Mesothelial cell of epicardium (in vitro differentiated cells): ENCODE measurements at places on chromosomes 7 and 10.

- DNase-seq, result no peak
These were observed 85.8 kb downstream of the CYTH3 start for GRCh38 chr7:6186577-6186976.

GRCh38 chr7:39952803-39953202, 2.7 kb downstream of the CDK13 start:
- no peak for DNase-seq

- no peak for DNase-seq
These were observed 40.8 kb downstream of the TRIM24 start for GRCh38 chr7:138500892-138501291.

DNA sequence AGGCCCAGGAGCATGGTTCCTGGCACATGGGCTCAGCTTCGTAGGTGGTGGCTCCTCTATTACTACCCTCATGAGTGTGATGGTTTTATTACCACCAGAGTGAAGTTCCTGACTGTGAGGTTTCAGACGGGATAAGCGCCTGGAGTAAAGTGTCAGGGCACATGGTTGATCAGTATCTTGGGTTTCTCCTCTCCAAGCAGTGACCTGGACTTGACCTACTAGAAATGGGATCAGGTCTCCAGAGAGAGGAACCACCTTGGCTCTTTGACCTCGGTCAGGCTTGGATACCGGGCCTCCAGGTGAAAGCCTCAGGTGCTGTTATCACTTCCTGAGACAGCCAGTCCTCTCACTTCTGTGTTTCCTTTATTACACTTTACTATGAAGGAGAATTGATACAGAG, 67.7 kb downstream of the GRK5 start:
- DNase-seq, result no peak

GRCh38 chr7:158443014-158443687, 144.5 kb downstream of the PTPRN2 start:
- no peak for DNase-seq
